Pancreas (tissue), 10 donors: ENCODE measurements at places on chromosomes 3 and 15. TPM values are rescaled to one million over a fixed set of nuclear protein-coding genes. Genes with fewer than 3 reads are reported as not detected.

Gene PLCH1
- polyA plus RNA-seq = 2.3 TPM

Gene SPTBN5
- 11.4 TPM for polyA plus RNA-seq

Gene RAB6B
- polyA plus RNA-seq = 3.1 TPM

GRCh38 chr15:99732751-99733267, 428 bp downstream of the LYSMD4 start:
- DNase-seq = peak; percentile 38
- H3K4me3 ChIP-seq = peak overlapping the region; percentile 94
- peak overlapping the region; percentile 89 for H3K27ac ChIP-seq
- no peaks in the 10 kb centered on the region for H3K27me3 ChIP-seq

Gene ADAMTS9
- polyA plus RNA-seq = 19.2 TPM

Gene SV2B
- 2.7 TPM for polyA plus RNA-seq

DNA sequence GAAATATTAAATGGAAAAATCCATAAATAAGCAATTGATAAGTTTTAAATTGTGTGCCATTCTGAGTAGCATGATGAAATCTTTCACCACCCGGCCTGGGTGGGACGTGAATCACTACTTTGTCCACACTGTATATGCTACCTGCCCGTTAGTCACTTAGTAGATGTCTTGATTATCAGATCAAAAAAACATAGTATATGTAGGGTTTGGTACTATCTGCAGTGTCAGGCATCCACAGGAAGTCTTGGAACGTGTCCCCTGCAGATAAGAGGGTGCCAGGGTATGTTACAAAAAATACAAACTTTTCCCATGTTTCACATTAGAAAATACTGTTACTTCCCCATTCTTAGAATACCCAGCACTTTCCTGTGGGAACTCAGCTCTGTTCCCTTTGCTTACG, 35.2 kb downstream of the FAM81A start:
- H3K4me1 ChIP-seq = no peaks in the 10 kb centered on the region
- DNase-seq = no peak
- H3K27me3 ChIP-seq = no peaks in the 10 kb centered on the region
- H3K36me3 ChIP-seq = no peaks in the 10 kb centered on the region
- H3K4me3 ChIP-seq = no peak overlapping the region

DNA sequence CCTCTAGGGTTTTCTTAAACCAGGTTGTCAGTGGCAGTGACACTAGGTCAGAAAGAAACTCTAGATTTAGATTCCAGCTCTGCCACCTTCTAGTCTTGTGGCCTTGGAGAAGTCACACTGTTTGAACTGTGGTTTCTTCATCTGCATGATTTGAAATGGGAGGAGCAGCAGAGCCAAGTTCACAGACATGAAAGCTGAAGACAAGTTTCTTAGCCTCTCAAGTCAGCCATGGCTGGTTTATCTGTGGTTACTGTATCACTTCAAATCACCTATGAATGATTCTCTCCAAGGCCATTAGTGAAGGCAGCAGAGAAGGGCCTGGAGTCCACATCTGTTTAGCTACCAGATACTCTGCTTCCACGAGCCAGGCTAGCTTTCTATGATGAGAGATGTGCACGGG, 15.6 kb downstream of the CLEC3B start:
- no peak overlapping the region for H3K27ac ChIP-seq
- no peak overlapping the region for H3K4me3 ChIP-seq
- H3K27me3 ChIP-seq = no peaks in the 10 kb centered on the region
- H3K4me1 ChIP-seq = no peaks in the 10 kb centered on the region

- no peak overlapping the region for H3K4me3 ChIP-seq
- no peak overlapping the region for H3K27ac ChIP-seq
- H3K4me1 ChIP-seq = no peaks in the 10 kb centered on the region
- no peaks in the 10 kb centered on the region for H3K27me3 ChIP-seq
These were observed 177.1 kb upstream of the PFN2 start for GRCh38 chr3:150147776-150148175.

Gene ATP13A4
- polyA plus RNA-seq = 5.7 TPM

- no peaks in the 10 kb centered on the region for H3K27me3 ChIP-seq
- H3K4me1 ChIP-seq = peaks cover 33% of the 10 kb centered on the region
- H3K4me3 ChIP-seq = no peak overlapping the region
These were observed 9.8 kb upstream of the SEMA4B start for GRCh38 chr15:90191344-90191687.

GRCh38 chr3:34360713-34361112, 562.3 kb downstream of the PDCD6IP start:
- no peak overlapping the region for H3K4me3 ChIP-seq
- no peaks in the 10 kb centered on the region for H3K36me3 ChIP-seq
- no peaks in the 10 kb centered on the region for H3K27me3 ChIP-seq
- DNase-seq = no peak
- H3K27ac ChIP-seq = no peak overlapping the region

DNA sequence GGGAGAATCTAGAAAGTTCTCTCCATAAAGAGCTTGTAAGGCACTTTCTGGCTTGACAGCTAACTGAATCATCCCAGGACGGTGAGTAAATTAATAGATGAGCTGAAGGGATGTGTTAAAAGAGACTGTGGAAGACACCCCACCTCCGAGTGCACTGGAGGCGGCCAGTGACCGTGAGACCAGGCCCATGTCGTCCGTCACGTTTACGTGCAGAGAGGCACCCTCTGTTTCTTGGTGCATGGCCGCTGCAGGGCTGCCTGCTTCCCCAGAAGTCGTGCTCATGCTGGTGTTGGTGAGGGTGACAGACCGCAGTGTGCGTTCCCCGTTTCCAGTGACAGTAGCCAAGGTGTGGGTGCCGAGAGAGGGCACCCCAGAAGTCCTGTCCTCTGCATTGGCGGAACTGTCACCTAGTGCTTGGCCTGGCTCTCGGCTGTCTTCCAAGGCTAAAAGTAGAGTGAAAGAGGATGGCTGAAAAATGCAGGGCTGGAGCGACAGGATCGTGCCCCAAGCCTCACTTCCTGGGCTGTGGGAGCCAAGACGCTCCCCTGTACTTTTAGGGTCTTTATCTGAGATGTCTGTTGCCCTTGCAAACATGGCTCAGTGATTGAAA, 41.1 kb downstream of the HEG1 start:
- peaks cover 8% of the 10 kb centered on the region for H3K4me1 ChIP-seq
- H3K36me3 ChIP-seq = peaks cover 40% of the 10 kb centered on the region
- H3K27ac ChIP-seq = no peak overlapping the region

DNA sequence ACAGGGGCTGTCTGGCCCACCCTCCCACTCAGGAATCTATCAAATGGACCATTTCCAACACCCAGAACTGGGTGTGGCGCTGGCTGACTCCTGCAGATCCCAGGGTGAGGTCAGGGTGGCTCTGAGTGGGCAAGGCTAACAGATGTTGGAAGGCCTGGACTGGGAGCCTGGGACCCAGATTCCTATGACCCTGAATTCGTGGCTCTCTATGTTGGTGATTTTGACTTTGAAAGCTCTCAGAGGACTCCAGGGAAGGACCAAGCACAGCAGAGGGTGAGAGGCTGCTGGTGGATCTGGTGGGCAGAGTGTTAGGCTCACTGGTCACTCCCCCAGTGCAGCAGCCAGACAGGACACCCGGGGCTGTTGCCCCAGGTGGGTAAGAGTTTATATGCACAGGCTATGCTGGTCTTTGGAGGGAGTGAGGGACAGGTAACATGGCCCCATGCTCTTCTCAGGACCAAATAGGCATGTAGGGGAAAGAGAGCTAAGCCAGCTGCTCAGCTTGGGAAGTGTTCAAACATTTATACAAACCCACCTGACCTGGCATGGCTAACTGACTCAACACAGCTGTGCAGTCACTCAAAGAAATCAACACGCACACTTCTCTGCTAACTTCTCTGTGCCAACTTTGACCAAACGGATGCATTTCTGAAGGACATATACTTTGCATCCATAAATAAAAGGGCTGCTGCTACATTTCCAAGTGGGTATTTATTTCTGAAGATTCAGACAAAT, 62.6 kb upstream of the RAB6B start:
- H3K4me3 ChIP-seq = no peak overlapping the region
- no peaks in the 10 kb centered on the region for H3K36me3 ChIP-seq
- no peak overlapping the region for H3K27ac ChIP-seq
- H3K4me1 ChIP-seq = no peaks in the 10 kb centered on the region
- no peak for DNase-seq
- no peaks in the 10 kb centered on the region for H3K27me3 ChIP-seq

- no peaks in the 10 kb centered on the region for H3K27me3 ChIP-seq
- no peaks in the 10 kb centered on the region for H3K36me3 ChIP-seq
- H3K27ac ChIP-seq = no peak overlapping the region
- H3K4me1 ChIP-seq = no peaks in the 10 kb centered on the region
These were observed 652.0 kb upstream of the GOLIM4 start for GRCh38 chr3:168747697-168748096.

DNA sequence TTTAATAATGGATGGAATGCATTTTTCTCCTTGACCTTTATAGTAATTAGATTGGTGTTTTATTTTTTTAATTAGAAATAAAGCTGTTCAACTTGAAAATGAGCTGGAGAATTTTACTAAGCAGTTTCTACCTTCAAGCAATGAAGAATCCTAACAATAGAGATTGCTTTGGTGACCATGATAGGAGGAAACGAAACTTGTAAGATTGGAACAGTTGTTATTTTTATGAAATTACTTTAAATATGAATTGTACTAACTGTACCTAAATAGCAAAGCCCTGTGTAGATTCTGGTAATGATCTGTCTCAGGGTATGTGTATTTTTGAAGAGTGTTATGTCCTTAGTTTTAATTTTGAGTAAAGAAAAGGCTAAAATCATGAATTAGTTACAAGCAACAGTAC, 44.4 kb downstream of the MFN1 start:
- no peak for DNase-seq
- H3K4me1 ChIP-seq = no peaks in the 10 kb centered on the region
- H3K36me3 ChIP-seq = peaks cover 49% of the 10 kb centered on the region

DNA sequence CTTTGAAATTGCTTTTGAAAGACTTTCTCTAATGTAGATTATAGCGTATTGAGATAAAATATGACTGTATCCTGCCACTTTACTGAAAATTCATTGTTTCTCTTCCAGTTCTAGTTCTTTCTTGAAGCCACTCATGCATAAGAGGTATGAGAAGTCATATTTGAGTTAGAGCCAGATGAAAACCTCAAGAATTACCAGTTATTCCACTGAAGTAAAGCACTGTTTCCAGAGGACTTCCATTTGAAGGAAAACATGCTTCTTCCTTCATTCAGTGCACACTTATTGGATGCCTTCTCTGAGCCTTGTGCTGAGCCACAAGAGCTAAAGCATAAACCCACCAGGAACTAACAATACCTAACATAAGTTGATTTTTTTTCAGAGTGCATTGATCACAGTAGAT, 513.4 kb downstream of the ZNF385D start:
- H3K27ac ChIP-seq = no peak overlapping the region
- H3K27me3 ChIP-seq = no peaks in the 10 kb centered on the region
- DNase-seq = no peak
- no peaks in the 10 kb centered on the region for H3K4me1 ChIP-seq
- no peak overlapping the region for H3K4me3 ChIP-seq

GRCh38 chr3:149009732-149010131, 18.4 kb downstream of the GYG1 start:
- DNase-seq = no peak
- H3K36me3 ChIP-seq = peaks cover 18% of the 10 kb centered on the region
- H3K27me3 ChIP-seq = no peaks in the 10 kb centered on the region
- H3K27ac ChIP-seq = no peak overlapping the region

- H3K27me3 ChIP-seq = no peaks in the 10 kb centered on the region
- peaks cover 4% of the 10 kb centered on the region for H3K4me1 ChIP-seq
These were observed 126.3 kb downstream of the EEFSEC start for GRCh38 chr3:128279601-128279880.

Gene GOLGA6B
- polyA plus RNA-seq = not detected

Gene NANOGP8
- not detected for polyA plus RNA-seq

DNA sequence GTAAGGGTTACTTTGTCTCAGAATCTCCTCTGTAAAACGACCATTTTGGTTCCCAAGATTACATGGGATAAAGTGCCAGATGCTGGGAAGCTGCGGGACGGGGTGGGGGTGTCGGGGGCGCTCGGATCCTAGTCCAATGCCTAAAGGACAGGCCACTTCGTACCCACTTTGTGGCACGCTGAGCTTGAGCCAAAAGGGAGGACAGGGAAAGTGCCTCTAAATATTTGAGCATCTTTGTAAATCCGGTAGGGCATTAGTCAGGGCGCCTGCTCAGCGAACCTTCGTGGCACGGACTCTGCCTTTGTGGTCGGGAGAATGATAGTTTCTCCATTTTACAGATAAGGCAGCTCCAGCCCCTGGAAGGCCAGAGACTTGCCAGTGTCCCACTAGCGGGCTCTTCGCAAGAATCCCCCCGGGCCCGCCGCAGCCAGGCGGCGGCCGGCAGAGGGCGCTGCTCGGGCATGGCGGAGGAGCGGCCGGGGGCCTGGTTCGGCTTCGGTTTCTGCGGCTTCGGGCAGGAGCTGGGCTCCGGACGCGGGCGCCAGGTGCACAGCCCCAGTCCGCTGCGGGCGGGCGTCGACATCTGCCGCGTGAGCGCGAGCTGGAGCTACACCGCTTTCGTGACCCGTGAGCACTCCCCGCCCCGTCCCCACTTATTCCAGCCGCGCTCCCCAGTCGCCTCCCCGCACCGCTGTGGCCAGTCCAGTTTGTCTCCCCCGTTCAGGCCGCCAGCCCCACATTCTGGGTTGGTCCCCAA, 1.8 kb downstream of the RCCD1 start:
- no peaks in the 10 kb centered on the region for H3K27me3 ChIP-seq
- H3K36me3 ChIP-seq = no peaks in the 10 kb centered on the region
- H3K4me1 ChIP-seq = peaks cover 17% of the 10 kb centered on the region

DNA sequence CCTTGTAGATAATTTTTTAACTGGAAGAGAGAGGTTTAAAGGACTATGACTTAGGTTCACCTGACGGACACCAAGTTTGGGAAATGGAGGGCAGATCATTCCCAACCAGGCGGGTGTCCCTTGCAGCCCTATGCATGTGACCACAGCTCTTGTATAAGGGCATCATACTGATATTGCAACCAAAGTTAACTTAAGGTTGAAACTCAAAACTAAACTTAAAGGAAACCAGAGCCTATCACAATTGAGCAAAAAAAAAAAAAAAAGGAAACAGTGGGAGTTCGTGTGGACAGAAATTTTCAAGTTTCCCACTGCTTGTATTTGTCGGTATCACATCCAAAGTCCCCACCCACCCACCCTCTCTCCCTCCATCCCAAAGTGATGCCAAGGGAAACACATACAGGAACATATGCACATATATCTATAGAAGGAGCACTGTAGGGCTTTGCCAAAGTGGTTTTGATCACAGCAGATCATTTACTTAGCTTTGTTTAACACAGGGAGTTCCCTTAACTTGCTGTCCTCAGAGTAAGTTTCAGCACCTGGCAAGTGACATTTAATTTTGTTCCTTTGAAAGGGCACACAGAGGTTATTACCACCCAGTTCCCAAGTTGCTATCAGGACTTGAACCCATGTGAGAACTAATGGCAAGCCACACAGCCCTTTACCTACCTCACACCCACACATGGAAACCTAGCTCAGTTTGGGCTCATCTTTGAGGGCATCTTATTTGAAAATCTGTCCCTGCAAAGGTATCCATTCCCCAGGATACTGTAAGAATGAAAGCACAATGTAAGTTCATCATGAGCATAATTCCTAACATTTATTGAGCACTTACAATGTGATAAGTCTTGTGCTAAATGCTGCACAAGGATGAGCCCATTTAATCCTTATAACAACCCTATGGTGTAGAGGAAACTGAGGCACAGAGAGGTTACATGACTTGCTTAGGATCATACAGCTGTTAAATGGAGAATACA, 204.5 kb upstream of the CMC1 start:
- DNase-seq = no peak
- H3K27me3 ChIP-seq = no peaks in the 10 kb centered on the region
- H3K4me1 ChIP-seq = no peaks in the 10 kb centered on the region
- H3K27ac ChIP-seq = no peak overlapping the region
- no peaks in the 10 kb centered on the region for H3K36me3 ChIP-seq
- H3K4me3 ChIP-seq = no peak overlapping the region
